Thyroid gland (tissue), 4 donors: ENCODE measurements at places on chromosomes 11 and 22. TPM values are rescaled to one million over a fixed set of nuclear protein-coding genes. Genes with fewer than 3 reads are reported as not detected.

- no peak overlapping the region for H3K27ac ChIP-seq
- no peak overlapping the region for H3K4me3 ChIP-seq
- no peaks in the 10 kb centered on the region for H3K27me3 ChIP-seq
- no peak for DNase-seq
Observed at GRCh38 chr11:114316980-114317786, 21.0 kb downstream of the NNMT start.

DNA sequence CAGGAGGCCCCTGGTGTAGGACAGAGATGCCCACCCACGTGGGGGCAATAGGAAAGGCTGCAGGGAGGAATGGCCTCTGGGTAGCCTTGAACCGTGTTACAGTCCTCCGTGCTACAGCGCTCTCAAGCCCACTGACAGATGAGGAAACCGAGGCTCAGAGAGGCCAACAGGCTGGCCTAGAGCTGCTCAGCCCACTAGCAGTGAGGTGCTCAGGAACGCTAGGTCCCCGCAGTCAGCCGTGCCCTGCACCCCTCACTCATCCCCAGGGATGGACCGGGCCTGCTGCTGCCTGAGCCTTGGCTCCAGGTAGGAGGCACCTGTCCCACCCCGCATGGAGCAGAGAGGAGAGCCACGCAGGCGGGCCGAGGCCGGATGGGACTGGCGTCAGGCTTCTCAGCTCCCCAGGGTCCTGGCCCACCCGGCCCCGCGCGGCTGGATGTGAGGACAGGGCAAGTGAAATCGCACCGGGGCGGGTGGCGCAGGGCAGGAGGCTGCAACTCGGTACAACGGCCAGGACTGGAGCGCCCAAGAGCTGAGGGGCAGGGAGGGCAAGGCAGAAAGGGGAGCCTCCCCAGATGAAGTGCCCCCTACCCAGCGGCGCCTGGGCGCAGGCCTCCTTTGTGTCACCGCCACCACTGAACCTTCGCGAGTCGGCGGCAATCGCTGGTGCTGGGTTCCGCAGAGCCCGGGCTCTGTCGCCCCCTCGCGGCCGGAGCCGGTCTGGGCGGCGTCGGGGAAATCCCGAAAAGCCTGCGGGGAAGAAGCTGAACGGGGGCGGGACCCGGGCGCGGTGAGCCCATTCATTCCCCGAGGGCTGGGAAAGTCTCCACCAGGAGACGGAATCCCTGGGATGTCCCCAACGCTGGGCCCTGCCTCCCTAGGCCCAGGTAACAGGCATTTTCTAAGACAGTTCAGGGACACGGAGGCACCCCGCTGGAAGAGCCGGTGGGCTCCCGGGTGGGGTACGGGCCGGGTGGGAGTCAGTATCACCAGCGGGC lies 8.4 kb upstream of the SLC2A11 start:
- H3K4me3 ChIP-seq, result no peak overlapping the region
- DNase-seq, result peak; percentile 85
- peaks cover 24% of the 10 kb centered on the region for H3K4me1 ChIP-seq
- no peaks in the 10 kb centered on the region for H3K27me3 ChIP-seq
- no peak overlapping the region for H3K27ac ChIP-seq

- H3K36me3 ChIP-seq, result no peaks in the 10 kb centered on the region
- H3K27ac ChIP-seq, result no peak overlapping the region
- no peak for DNase-seq
- no peaks in the 10 kb centered on the region for H3K4me1 ChIP-seq
- H3K4me3 ChIP-seq, result no peak overlapping the region
Observed at GRCh38 chr11:95432714-95433503, 201.9 kb upstream of the SESN3 start.

GRCh38 chr11:92552942-92553341 lies 328.3 kb downstream of the FAT3 start:
- no peak for DNase-seq
- no peaks in the 10 kb centered on the region for H3K4me1 ChIP-seq
- no peaks in the 10 kb centered on the region for H3K36me3 ChIP-seq

PLEKHB1 gene
- total RNA-seq, result 92.8 TPM

GTF2H1 gene
- 81.4 TPM for total RNA-seq
